ENCODE measurements at places on chromosomes 12 and 14.

DNA sequence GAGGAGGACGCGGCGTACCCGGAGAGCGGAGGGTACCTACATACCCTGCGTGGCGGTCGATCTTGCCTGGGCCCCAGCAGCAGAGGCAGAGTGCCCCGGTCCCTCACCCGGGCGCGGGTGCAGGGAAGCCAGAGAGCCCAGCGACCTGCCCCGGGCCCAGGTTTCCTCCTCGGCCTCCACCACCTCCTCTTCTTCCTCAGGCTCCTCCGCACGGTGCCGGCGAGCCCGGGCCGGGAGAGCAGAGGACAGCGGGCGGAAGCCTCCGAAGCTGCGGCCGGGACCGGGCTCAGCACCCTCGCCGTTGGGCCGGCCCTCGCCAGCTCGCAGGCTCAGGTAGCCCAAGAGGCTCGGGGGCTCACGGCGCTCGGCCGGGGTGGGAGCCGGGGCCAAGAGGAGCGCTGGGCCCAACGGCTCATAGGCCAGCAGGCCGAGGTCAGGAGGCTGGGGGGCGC, 6.6 kb downstream of the ZNF219 start:
- DNase-seq = no peak

GRCh38 chr14:91286530-91286937, 42.0 kb upstream of the GPR68 start:
- DNase-seq = peak; percentile 78

DNA sequence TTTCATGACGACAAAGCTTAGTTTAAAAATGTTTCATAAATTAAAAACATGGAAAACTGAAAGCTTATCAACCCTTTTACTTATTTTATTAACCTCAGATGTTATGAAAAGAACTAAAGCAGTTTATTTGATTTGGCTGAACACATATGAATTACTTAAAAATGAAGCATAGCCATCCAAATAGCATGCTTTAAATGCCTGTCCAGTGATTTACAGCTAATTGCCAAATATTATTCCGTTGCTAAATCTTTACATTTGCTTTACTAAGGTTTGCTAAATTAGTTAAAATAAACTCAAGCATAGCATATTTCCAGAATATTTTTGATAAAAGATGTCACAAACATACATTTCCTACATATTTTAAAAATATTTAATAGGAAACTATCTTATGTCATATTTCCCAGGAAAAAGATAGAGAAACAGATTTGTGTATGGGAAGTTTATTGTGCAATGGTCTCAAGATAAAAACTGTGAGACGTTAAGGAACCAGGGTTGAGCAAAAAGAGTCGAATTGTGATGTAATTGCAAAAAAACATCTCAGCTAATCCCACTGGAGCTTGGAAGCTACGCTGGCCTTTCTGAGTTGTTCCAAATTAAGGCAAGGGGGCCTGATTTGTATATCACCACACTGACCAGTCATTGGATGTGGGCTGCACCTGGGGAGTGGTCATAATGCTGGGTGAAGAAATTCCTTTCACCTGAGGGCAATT, 25.8 kb downstream of the GPR135 start:
- no peak for DNase-seq

- DNase-seq = no peak
These were observed 51.5 kb downstream of the FAR2 start for GRCh38 chr12:29200586-29200985.

- DNase-seq = no peak
These were observed 725 bp downstream of the RIMBP2 start for GRCh38 chr12:130715150-130715997.

GRCh38 chr12:122880155-122880667, 15.7 kb downstream of the VPS37B start:
- DNase-seq = no peak

DNA sequence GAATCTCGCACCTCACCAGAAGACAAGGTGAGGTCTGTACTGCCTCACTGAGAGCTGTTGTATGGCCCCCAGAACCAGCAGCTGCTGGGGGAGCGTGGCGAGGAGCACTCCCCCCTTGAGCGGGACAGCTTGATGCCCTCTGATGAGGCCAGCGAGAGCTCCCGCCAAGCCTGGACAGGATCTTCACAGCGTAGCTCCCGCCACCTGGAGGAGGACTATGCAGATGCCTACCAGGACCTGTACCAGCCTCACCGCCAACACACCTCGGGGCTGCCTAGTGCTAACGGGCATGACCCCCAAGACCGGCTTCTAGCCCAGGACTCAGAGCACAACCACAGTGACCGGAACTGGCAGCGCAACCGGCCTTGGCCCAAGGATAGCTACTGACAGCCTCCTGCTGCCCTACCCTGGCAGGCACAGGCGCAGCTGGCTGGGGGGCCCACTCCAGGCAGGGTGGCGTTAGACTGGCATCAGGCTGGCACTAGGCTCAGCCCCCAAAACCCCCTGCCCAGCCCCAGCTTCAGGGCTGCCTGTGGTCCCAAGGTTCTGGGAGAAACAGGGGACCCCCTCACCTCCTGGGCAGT, 9.3 kb downstream of the CACNB3 start:
- DNase-seq = no peak

DNA sequence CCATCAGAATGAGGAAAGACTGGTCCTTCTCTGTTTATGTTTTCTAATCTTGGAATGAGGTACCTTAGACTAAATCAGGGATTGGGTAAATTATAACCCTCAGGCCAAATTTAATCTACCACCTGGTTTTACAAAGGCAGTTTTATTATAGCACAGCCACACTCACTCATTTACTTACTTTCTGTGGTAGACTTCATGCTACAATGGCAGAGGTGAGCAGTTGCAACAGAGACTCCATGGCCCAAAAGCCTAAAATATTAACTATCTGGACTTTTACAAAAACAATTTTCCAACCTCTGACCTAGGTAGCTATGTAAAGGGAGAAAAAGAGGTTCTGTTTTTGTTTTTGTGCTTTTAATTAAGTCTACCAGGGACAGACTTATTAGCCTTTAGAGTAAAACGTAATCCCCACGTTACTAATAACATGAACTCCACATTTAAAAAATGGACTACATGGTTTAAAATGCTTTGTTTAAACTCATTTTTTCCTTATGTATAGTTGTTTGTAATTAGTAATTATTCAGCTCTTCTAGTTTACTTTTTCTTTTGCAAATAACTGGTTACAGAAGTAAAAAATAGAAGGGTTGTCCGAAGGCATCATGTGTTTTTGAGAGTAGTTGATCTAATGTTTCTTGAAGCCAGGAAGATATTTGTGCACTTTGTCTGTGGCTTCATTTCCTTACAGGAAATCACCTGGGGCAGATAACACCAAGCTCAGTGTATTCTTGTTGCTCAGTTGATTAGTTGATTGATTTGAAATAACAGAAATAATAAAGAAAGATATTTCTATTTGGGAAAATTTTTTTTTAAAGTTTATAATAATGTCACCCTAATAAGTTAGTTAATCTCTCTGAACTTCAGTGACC, 57.6 kb upstream of the ATP2B1 start:
- no peak for DNase-seq

- DNase-seq = no peak
These were observed 51.6 kb upstream of the ATP2A2 start for GRCh38 chr12:110229409-110229808.

GRCh38 chr14:51895375-51895774, 35.0 kb downstream of the GNG2 start:
- no peak for DNase-seq

DNA sequence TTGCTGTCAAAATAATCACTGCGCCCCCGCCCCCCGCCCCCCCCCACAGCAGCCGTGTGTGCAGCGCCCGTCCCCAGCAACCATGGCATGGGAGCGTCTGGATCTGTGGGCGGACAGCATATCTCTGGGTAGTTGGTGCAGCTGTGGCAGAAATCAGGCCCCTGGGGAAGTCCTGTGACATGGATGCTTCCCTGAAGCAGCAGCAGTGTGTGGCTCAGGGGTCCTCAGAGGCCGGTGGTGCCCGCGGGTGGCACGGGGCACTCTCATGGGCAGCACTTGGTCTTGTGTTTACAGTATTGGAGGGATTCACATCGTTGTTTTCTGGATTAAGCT, 19.2 kb downstream of the XRCC3 start:
- no peak for DNase-seq

- no peak for DNase-seq
These were observed 96.5 kb downstream of the DUSP16 start for GRCh38 chr12:12466157-12466556.

DNA sequence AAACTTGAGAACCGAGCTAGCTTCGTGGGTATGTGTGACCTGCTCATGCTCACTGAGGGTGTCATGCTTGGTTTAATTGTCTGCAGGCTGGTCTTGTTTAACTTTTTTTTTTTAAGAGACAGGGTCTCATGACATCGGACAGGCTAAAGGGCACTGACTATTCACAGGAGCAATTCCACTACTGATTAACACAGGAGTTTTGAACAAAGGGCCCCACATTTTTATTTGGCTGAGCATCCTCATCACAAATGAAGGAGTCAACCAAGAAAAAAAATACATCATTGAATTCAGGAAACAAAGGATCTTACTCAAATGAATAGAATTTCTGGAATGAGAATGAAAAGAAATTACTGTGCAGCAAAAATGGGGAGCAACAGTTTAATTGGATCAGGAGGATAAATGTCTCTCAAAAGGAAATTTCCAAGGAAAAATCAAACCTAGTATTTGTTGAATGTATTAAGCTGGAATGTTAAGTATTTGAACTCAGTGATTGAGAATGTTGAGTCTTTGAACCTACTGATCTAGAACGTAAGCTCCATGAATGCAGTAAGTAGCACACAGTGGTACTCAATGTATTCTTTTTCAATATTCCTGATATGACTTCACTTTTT, 20.8 kb upstream of the PYROXD1 start:
- no peak for DNase-seq

DNA sequence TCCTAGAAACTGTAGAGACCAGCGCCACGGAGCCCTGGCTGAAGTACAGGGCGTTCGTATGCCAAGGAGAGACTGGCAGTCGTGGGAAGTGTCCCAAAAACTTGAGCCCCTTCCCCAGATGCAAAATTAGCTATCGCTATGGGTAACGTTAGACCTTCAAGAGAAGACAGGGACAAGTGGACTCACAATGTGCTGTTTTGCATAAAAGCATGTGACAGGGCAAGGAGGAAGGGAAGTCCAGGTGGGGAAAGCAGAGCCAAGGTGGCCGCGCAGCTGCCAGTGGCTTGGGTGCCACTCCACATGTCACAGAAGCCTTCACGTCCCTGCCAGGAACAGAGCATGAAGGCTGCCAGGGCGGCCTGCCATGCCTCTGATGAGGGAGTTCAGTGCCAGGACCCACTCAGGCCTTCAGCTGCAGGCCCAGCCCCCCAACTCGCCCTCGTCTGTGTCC, 61.2 kb upstream of the DYNC1H1 start:
- DNase-seq = no peak

- DNase-seq = no peak
These were observed 217.6 kb downstream of the TMTC2 start for GRCh38 chr12:82904219-82904790.

DNA sequence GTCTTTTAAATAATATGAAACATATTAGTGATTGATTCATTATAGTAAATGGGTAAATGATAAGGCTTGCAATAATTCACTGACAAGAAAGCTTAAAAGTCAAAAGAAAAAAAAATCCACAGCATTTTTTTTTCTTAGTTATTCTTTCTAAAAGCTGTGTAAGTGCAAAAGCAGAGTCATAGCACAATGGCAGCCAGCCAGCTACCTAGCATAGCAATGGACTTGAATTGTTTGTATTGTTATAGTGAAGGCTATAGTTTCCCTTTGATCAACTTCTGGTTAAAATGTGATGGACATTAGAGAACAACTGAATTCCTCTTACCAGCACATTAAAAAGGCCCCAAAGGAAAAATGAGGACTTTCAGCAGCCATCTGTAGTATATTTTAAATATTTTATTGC, 232.1 kb downstream of the NAV3 start:
- no peak for DNase-seq

GRCh38 chr12:12901158-12901791, 9.9 kb downstream of the GPRC5A start:
- DNase-seq = no peak

DNA sequence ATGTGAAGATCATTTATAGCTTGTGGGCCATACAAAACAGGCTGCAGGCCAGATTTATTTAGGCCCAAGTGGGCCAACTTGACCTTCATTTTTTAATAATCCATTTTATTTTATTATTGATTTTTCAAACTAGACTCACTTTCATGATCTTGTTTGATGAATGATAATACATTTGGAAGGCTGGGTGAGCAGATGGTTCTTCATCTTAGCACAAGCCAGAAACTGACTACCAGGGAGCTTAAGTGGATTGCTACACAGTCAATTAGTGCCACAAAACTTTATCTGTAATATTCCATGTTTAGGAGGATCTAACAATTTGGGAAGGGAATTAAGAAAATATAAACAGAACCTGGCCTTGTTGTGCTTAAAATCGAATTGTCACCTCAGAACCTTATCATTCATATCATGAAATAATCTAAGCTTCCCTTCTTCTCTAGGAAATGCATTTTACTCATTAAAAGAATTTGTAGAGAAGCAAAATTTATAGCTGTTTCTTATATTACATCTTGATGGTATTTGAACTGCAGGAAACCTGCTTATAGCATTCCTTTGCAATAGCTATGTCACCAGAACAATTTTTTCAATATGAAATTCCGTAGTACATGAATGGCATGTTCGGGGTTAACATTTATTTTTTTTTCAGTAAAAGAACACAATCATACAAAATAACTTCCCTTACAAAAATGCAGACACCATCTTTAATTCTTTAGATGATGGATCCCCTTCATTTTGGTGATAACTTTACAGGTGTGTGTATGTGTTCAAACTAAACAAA, 62.0 kb upstream of the CSRP2 start:
- DNase-seq = no peak

DNA sequence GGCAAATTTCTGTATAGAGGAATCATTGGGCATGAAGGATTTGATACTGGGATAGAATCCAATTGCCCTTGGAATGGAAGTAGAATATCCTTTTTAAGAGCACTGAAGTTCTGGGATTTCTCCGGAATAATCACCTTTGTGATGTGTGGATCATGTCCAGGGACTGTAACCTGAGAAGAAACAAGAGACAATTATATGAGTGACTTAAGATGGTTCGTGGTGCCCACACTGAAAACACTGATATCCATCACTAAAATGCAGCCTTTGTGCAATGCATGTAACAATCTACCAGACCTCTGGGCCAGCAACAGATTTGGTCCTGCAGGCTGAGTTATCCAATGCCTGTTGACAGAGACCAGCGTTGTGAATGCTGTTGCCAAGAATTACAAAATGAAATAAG, 48.5 kb downstream of the MDM2 start:
- DNase-seq = no peak

- no peak for DNase-seq
These were observed 1.6 kb downstream of the CBLN3 start for GRCh38 chr14:24427537-24428508.

DNA sequence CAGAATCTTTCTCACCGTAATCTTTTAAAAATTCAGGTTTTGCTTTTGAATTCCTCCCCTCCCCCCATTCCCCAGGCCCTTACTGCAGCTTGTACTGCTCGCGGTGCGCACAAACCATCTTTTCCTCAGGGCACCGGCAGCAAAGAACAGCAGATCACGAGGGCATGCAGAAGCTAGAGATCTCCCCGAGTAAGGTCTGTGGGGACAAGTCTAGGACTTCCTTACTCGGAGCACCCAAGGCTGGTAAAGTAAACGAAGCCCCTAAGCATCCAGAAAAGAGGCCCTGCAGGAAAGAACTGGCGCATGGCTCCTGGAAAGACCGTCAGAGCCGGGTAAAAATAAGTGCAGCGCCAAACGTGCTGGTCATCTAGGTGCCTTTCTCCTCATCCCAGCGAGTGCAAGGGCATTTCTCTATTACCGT, 727 bp downstream of the LDHB start:
- DNase-seq = peak; percentile 48

GRCh38 chr12:1046727-1047126, 55.7 kb downstream of the ERC1 start:
- DNase-seq = no peak

GRCh38 chr14:46581036-46581671, 70.4 kb downstream of the RPL10L start:
- no peak for DNase-seq
